Right forelimb (tissue), 1 donor: ENCODE measurements at places on chromosomes 11 and 22.

GRCh38 chr11:12114193-12115033 lies 4.0 kb downstream of the MICAL2 start:
- DNase-seq, result no peak

GRCh38 chr22:36921309-36922104 lies 8.1 kb downstream of the CSF2RB start:
- DNase-seq, result no peak

DNA sequence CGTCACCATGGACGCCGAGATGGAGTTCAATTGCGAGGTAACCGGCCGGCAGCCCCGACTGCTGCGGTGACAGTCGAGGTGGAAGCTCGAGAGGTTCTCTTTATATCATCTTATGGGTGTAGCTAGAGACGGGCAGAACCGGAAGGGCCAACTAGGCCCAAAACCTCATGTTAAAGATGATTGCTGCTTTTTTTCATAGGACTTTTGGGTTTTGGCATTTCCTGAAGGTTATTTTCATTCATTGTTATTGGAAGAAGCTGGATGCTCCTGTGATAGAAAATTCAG lies 585 bp downstream of the NF2 start:
- DNase-seq, result no peak

DNA sequence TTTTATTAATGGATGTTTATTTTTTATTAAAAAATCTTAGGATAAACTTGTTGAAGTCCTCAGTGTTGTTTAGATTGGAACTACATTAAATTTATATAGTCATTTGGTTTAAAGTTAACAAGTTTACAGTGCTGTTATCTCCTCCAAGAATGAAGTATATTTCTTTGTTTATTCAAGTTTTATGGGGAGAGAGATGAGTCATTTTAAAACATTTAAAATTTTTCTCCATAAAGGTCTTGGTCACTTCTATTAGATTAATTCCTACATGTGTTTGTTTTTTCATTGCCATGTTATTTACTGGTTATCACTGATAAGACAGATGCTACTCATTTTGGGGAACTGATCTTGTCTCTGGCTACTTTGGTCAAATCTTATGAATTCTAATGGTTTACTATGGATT lies 429.6 kb downstream of the METTL15 start:
- no peak for DNase-seq

- DNase-seq, result no peak
These were observed 8.4 kb downstream of the EEF1G start for GRCh38 chr11:62565100-62565802.

GRCh38 chr11:129855086-129855485 lies 39.4 kb downstream of the TMEM45B start:
- DNase-seq, result no peak
